Activated CD8-positive, alpha-beta memory T cell treated with anti-CD3 and anti-CD28 coated beads, Interleukin-2, amount 10 ng/mL, durations not matched to agents 7 days and 5 days (primary cell): ENCODE measurements at places on chromosomes 7 and 10. TPM values are rescaled to one million over a fixed set of nuclear protein-coding genes. Genes with fewer than 3 reads are reported as not detected.

The STOX1 gene
- 0.33 TPM for total RNA-seq

The HMX3 gene
- not detected for total RNA-seq

The CPED1 gene
- total RNA-seq = 0.16 TPM

The DNAJC2 gene
- total RNA-seq = 29.8 TPM

The SMO gene
- total RNA-seq = not detected

The VWDE gene
- 4.6 TPM for total RNA-seq

The LRMDA gene
- total RNA-seq = not detected

The PNLIPRP3 gene
- total RNA-seq = not detected

The TSPAN15 gene
- total RNA-seq = 2.5 TPM

The GRID2IP gene
- total RNA-seq = 0.26 TPM

The AQP1 gene
- total RNA-seq = not detected

The MAP3K8 gene
- total RNA-seq = 56.8 TPM

The DNAJC12 gene
- 40.8 TPM for total RNA-seq

The GPR15LG gene
- not detected for total RNA-seq

The SPDYE16 gene
- 0.52 TPM for total RNA-seq

The RBP3 gene
- total RNA-seq = not detected

The DNA2 gene
- 53.3 TPM for total RNA-seq

The NCOA4 gene
- total RNA-seq = 122 TPM

The PIP gene
- not detected for total RNA-seq

The NYAP1 gene
- 0.07 TPM for total RNA-seq

The PSD gene
- 2.9 TPM for total RNA-seq
